T-helper 2 cell (primary cell): ENCODE measurements at places on chromosomes 2 and 18.

- DNase-seq, result no peak
Observed at GRCh38 chr2:121390082-121390692, 105.2 kb upstream of the TFCP2L1 start.

DNA sequence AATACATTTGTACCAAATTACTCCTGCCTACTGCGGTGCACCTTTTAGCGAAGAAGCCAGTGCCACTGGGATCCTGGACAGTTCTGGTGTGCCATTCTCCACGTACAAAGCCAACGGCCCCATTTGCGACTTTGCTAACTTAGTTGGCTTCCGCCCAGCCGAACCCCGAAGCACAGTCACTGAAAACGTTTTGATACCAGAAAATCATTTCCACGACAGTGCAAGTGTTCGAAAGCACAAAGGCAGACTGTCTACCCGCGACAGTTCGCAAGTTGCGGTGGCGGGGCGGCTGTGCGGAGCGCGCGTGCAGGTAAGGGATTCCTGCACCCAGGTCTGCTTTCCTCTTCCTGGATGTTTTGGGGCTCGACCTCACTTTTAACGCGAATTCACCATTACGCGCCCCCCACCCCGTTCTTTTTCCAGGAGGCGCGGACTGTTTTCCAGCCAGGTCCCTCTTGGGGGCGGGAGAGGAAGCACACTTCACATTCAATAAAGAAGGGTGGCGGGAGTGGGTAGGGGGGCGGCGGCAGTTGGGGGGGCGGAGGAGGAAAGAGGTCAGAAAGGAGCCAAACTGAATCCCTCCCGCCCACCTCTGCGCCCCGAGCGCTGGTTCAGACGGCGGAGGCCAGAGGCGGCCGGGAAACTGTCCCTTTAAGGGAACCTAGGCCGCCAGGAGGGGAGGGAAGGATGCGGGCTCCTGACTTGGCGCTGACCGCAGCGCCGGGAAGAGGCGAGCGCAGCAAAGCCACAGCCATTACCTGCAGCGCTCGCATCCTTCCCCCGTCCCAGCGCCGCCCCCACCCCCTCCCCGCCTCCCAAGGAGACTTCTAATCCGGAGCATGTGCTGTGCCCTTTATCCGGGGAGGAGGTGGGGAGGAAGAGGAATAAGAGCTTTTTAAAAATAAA is 107.4 kb upstream of the KCTD1 start:
- DNase-seq, result no peak

DNA sequence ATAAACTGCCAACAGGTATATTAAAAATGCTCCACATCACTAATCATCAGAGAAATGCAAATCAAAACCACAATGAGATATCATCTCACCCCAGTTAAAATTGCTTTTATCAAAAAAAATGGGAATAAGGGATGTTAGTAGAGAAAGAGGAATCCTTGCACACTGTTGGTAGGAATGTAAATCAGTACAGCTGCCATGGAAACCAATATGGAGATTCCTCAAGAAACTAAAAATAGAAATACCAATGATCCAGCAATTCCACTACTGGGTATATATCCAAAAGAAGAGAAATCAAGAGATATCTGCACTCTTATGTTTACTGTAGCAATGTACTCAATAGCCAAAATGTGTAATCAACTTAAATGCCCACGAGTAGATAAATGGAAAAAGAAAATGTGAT is 40.6 kb downstream of the ZRANB3 start:
- DNase-seq, result no peak

DNA sequence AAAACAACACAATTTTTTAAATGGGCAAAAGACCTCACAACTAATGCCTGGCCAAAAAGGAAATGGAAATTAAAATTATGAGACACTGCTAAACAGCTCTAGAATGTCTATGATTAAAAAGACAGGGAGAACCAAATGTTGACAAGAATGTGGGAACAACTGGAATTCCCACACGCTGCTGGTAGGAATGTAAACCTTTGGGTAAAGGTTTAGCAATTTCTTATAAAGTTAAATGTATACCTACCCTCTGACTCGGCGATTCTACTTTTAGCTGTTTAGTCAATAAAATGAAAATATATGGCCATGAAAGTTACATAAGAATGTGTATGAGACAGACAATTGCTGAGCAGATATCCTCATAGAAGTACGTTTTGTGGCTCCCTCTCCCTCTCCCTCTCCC is 60.9 kb downstream of the ATF2 start:
- DNase-seq, result no peak

GRCh38 chr18:13712400-13713131 is 13.8 kb downstream of the FAM210A start:
- DNase-seq, result no peak

DNA sequence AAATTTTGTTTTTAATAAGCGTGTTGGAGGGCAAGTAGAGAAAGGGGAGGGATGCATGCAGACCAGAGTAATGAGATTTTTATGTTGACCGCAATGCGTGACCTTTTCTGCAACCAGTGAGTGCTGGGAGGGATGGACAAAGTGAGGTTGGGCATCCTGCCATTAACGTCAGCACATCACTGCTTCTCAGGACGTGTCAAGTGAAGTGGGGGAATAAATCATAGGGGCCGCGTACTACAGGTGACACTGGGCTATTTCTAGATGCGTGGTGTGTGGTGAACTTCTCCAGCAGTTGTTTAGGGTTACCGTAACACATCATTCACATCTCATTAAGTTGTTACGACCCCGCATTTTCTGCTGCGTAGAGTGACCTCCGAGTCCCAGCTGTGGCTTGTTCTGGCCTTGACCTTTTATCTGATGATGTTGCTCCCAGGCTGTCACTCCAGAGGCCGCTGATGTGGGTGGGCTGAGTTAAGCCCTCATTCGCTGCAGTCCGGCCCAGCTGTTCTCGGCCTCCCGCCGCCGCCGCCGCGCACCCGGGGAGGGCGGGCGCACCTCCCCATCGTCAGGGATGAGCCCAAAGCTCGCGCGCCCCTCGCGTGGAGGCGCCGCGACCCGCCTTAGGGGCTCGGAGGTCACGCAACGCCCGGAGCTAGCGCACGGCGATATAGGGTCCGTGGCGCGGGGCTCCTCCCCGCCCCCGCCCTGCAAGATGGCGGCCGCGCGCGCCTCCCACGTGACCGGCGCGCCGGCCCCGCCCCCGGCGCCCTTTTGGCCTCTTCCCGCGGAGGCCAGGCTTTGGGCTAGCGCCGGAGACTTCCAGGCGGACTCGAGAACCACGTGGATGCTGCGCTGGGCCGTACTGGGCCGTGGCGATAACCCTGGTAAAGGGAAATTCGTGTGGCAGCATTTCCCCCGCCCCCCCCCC is 3.5 kb downstream of the ZCCHC2 start:
- DNase-seq, result peak; percentile 63

GRCh38 chr18:58891776-58892175 is 27.1 kb downstream of the ZNF532 start:
- DNase-seq, result no peak

GRCh38 chr2:121256720-121257479 is 28.1 kb downstream of the TFCP2L1 start:
- no peak for DNase-seq

- DNase-seq, result no peak
Observed at GRCh38 chr2:161036926-161037325, 123.3 kb upstream of the TANK start.

DNA sequence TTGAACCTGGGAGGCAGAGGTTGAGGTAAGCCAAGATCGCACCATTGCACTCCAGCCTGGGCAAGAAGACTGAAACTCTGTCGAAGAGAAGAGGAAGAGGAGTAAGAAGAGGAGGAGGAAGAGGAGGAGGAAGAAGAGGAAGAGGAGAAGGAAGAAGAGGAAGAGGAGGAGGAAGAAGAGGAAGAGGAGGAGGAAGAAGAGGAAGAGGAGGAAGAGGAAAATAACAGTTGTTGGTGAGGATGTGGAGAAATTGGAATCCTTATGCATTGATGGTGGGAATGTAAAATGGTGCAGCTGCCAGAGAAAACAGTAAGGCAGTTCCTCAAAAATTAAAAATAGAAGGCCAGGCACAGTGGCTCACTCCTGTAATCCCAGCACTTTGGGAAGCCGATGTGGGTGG is 8.5 kb upstream of the NCL start:
- no peak for DNase-seq

- DNase-seq, result no peak
Observed at GRCh38 chr2:26477911-26478253, at the start of gene OTOF. OTOF (minus strand) TSS chr2:26478124.

- DNase-seq, result no peak
Observed at GRCh38 chr2:189515264-189515663, 65.3 kb downstream of the SLC40A1 start.

- no peak for DNase-seq
Observed at GRCh38 chr18:45316127-45316526, 299.1 kb upstream of the SLC14A2 start.

- no peak for DNase-seq
Observed at GRCh38 chr18:67285583-67285982, 230.9 kb downstream of the DSEL start.
